Activated T-cell treated with anti-CD3 and anti-CD28 coated beads, Interleukin-2, amount 50 U/mL, for 24 hours (primary cell): ENCODE measurements at places on chromosomes 5 and 9.

DNA sequence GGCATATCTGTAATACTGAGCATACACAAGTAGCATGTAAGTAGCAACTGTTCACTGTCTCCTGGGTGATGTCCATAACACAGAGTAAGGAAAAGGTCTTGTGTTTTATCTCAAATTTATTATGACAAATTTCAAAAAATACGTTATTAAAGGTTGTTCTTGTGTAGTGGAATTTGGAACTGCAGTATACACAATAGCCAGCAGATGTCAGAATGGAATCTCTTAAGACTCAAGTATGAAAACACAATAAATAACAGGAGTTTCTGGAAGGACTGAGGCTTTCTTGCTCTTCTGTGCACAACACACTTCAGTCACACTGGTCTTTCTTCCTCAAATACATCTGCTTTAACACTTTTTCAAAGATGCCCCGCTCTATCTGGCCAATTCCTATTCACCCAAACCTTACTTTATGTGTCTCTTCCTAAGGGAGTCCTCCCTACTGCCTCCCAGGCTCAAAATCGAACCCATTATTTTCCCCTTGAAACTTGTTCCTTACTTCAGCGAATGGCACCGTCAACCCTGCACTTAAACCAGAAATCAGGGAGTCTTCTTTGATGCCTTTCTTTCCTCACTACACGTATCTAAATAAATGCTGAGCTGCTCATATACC, 6.5 kb upstream of the FBXO10 start:
- no peak for DNase-seq

- no peak for DNase-seq
Observed at GRCh38 chr5:88746438-88746882, 136.5 kb downstream of the MEF2C start.

DNA sequence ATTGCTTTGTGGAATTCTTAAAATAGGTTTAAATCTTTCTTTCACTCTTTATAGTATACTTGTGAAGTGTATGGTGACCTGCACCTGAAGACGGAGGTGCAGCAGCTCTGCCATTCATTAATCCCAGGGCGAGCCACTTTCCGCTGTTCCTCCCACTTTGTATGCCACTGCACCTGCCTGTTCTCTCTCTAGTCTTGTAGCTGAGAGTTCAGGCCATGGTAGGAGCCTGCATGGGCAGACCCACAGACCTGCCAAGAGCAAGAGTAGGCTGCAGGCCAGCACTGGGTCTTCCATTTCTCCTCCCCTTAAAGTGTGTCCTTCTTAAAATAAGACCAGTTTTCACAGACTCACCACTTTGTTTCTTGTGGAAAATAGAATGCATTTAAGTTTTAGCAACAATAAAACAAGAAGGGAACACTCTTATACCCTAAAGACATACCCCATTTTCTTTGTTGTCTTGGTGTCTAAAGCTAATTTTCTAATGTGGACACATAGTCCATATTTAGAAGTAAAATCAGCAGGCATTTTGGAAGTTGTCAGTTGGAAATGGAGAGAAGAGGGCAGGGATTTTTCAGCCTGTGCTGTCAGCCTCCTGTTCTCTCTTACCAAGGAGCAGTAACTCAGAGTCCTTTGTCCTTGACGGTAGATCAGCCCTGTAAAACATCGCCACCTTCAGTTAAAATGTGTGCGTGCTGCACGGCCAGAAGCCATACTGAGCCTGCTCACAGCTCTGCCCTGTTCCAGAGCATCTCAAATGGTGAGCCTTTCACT, 103.2 kb downstream of the SNCAIP start:
- DNase-seq: no peak

GRCh38 chr5:138502121-138502520, 36.8 kb downstream of the EGR1 start:
- no peak for DNase-seq

DNA sequence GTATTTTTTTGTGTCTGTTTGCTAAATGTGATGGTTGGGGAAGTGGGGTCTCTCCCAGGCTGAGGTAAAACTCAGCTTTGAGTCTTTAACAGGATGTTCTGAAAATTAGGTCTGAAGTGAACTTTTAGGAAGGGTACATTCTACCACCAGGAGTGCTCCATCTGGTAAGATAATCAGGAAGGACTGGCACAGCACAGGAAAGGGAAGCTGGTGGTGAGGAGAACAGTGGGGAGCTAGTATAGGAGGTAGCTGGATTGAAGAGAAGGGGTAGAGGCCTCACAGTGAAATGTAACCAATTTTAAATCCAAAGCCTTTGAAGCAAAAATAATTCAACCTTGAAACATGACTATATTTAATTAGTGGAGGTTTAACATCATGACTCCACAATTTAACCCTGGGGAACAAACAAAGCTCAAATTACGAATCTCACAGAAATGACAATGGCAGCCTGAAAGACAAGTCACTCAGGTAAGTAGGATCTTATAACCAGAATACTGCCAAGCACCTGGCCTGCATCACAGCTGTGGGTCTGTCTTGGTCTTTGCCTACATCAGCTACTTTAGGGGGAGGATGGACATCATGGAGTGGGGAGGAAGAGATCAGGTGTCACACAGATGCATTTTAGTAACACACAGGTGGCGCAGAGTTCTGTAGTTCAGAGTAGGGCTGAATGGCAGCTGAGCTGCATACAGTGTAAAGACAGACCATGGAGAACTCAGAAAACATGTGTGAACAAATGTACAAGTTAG, 445.3 kb downstream of the DMRT2 start:
- DNase-seq: no peak

- DNase-seq: no peak
Observed at GRCh38 chr5:173290477-173291131, 37.6 kb downstream of the STC2 start.

DNA sequence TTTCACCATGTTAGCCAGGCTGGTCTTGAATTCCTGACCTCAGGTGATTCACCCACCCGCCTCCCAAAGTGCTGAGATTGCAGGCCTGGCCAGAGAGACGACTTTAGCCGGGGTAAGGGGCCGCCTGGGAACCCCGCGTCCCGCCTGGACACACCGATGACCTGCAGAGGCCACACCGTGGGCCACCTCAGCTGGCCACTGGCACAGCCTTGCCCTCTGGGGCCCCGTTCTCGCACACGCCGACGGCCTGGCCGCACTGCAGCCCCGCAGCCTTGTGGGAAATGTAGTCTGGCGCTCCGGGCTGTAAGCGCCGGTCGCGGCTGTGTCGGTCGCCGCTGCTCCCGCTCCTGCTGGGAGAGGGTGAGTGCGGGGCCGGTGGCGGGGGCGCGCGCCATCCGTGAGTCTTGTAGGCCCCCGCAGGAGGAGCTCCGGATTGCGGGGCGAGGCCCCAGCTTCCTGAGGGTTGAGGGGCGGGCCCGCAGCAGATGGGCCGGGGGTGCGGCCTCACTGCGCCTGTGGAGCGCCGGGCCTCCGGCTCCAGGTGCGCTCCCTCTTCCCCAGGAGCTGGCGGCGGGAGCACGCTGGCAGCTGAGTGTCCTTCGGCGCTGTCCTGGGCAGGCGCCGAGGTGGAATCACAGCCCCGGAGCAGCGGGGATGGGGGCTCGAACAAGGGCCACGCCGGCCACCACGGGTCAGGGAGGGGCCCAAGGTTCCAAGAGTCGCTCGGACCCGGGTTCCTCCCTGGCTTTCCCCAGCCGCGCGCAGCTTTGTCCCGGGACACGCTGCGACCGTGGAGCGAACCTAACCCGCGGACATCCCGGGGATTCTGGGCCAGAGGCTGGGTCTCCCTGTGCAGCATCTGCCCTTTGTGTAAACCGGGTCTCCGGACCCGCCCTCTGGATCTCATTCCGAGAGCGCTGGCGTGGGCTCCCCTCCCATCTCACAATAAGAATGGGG, at the start of gene ZFP2:
Gene ZFP2, plus strand, starts transcription at position 299 of the 957 bp plus-strand sequence. CDS start 35,401 bp downstream, outside the sequence.
- peak; percentile 61 for DNase-seq

GRCh38 chr9:125407974-125408900, 146.6 kb downstream of the GAPVD1 start:
- DNase-seq: peak; percentile 89

- DNase-seq: no peak
Observed at GRCh38 chr5:157366741-157367674, 93.0 kb upstream of the NIPAL4 start.

DNA sequence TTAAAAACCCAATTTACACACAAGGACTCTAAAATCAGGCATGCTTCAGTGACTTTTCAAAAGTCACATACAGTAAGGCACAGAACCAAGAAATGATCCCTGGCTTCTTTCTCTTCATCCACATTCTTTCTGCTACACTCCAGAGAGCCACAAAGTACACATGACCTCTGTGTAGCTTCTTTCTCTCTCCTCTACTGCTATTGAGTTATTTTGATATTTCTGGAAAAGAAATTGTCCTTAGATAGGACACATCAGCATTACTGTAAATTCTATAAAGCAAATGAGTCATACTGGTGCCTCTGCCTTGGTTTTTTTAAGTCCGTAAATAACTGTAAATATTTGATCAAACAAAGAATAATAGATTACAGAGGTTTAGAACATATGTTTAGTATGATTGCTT, 96.3 kb downstream of the KIAA0825 start:
- DNase-seq: no peak

GRCh38 chr5:6872441-6873160, 159.4 kb downstream of the TENT4A start:
- no peak for DNase-seq

DNA sequence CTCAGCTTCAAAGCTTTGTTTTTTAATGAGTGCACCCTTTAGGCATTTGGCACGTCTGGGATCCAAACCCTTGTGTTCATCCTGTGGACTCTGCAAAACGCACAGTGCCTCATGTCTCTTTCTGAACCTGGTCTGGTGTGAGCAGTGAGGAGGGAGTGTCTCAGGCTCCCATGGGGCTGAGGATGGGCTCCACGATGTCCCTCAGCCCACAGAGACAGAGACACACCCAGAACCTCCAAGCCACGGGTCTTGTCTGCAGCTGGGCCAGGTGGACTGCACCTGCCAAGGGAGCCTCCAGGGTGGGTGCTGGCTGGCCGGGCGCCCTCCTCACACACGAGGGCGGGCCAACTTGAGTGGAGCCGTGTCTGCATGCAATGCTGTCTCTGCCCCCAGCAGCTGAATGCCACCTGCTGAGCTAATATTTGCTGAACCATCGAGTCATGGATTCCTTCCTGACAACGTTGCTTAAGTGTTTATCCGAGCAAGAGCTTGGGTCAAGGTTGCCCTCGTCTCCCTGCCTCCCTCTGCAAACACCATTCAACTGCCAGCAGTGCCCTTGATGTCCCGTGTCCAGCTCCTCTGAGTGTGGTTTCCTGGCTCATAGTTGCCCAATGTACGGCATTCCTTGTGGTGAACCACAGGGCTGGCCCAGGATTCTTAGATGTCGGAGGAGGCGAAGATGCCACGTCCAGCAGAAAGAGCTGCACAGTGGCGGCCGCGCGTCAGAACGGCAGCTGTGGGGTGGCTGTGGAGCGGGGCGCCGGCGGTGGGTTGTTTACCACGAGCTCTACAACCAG, 31.4 kb upstream of the LPCAT1 start:
- DNase-seq: no peak

DNA sequence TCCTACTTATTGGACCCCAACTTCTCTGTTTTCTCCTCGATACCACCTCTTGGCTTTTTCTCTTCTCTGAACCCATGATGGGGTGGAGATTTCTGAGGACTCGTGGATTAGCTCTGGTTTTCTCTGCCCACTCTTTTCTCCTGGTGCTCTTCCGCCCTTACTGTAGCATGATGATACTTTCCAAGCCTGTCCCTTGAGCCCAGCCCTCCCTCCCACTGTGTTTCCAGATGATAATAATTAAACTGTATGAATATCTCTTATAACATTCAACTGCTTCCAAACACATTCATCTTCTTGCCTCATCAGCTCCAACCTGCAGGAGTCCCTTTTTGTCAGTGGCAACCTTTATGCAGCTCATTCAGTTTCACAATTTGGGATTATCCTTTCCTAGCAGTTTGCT, 494.2 kb upstream of the KLF4 start:
- DNase-seq: no peak

DNA sequence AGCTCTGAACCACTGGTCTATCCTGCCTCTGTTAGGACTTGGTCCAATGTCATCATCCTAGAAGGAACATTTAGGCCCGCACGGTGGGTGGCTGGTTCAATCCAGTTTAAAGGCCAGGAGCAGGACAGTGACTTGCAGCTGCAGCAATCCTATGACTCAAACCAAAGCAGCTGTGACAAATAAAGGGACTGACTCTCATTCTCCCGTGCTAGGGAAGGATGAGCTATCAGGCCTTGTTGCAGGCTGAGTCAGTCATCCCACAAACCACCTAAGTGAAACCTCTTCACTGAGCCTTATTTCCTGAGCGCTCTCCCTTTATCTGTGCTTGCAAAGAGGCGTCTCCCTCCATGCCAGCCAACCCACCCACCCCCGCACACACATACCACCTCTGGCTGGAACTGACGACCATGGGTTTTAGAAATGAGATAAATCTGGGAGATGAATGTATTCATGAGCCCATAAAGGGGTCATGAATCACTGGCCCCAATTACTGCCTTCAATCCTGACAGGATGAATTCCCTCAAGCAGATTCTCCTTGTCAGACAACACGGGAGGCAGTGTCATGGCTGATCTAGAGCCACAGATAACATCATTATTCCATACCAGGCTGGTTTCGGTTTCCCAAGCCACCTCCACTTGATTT, 93.4 kb downstream of the KCNIP1 start:
- DNase-seq: peak; percentile 49

- no peak for DNase-seq
Observed at GRCh38 chr9:18849890-18850677, 182.9 kb downstream of the SAXO1 start.

GRCh38 chr9:5178126-5178805, 7.2 kb downstream of the INSL6 start:
- DNase-seq: no peak

DNA sequence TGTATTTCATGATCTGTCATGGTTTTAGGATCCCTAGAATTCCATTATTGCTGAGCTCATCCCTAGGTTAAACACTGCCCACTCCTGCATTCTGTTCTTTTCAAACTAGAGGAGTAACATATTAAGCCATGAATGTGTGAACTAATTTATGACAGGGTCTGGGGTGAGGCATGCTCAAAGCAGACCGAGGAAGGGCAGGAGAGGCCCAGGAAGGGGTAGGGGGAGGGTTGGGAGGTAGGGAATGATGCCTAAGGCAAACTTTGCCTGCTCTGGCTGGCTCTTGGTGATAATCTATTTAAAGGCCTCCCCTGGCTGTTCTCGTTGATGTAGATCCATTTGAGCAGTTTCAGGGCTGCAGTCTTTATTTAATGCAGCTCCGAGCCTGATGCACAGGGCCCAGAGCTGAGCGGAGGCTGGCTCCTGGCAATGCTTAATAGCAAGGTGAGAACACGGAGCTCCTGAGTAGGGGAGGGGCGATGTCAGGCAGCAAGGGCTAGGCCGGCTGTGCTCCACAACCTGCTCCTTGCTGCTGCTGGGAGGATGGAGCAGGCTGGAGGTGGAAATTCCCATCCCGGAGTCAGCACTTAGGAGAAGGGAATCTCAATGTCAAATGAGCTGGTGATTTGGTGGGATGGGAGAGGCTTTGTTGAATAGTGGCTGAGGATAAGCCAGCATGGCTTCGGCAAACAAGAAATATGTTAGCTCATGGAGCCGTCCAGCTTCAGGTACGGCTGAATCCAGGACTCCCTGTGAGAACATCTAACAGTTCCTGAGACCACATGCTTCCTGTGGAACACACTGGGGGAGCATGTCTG, 73.2 kb upstream of the UNC5A start:
- DNase-seq: peak; percentile 13

- no peak for DNase-seq
Observed at GRCh38 chr9:79574136-79574535, 2.4 kb downstream of the TLE4 start.
